Frontal cortex (tissue), 4 donors: ENCODE measurements at places on chromosomes 16 and 17. TPM values are rescaled to one million over a fixed set of nuclear protein-coding genes. Genes with fewer than 3 reads are reported as not detected.

GRCh38 chr16:68902003-68902968, 59.0 kb downstream of the TANGO6 start:
- no peak for DNase-seq

RTN4RL1 gene
- 20.4 TPM for total RNA-seq

DNA sequence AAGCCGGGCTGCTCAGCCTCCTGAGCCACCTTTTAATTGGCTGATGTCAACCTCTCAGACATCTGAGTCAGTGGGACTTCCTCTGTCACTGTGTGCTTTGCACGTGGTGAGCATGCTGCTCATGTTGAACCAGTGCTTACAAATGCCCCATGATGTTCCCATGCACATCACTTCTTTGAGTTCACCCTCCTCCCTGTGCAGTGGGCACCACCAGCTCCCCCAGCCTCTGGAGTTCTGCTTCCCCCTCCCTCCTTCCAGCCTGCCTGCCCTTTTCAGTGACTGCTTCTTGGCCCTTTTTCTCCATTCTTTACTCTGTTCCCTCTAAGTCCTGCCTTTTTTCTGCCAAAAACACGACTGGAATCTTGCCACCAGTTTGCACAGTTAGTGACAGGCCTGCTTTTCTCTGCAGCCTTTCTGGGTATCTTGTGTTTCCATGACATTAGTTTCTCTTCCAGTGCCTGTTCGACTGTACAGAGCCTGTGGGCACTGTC, 41.6 kb downstream of the USP10 start:
- peak; percentile 31 for DNase-seq

DNA sequence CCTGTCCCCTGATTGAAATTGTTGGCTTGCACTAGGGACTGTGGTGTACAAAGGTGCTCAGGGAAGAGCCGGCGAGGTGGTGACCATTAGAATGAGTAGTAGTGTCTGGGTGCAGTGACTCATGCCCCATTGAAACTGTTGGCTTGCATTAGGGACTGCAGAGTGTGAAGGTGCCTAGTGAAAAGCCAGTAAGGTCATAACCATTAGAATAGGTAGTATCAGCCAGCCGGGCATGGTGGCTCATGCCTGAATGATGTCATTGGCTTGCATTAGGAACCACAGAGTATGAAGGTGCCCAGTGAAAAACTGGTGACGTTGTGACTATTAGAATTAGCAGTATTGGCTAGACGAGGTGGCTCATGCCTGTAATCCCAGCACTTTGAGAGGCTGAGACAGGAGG, 78.9 kb downstream of the ABCC6 start:
- DNase-seq, result no peak

GRCh38 chr16:75576384-75576811, 10.2 kb downstream of the GABARAPL2 start:
- DNase-seq, result no peak

GRCh38 chr16:78503602-78504001, 404.1 kb downstream of the WWOX start:
- peak; percentile 48 for DNase-seq

DNA sequence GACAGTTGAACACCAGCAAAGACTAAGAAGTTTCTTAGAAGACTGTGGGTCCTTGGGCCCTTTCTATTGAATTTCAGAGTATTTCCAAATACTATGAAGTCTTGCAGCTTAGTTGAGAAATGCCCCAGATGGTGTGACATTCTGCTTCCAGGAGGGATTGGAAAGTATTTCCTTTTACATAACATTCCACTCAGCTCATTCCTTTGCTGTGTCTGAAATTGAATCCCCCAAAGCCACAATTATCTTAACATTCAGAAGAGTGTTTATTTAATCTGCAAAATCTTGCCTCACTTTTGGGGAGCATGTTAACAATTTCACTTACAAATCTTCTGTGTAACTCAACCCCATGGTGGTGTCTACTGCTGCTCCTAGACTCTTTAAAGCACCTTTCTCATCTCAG, 307.7 kb downstream of the WWOX start:
- DNase-seq, result no peak

DNA sequence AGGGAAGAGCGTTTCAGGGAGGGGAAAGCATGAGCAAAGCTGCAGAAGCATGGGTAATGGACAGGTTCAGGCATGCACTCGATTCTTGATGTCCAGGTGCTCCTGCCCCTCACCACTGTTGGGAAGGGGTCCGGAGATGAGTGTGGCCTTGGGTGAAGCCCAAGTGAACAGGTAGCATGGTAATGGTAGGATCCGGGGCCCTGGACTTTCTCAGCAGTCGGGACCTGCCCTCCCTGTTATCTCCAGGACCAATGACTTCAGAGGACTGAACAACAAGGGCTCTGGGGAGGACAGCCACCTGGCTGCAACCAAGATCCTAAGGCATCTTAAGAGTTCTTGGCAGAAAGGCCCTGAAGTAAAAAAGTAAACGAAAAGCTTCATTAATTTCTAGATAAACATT, 306.8 kb downstream of the CPPED1 start:
- DNase-seq, result no peak

GRCh38 chr16:87648698-87649487, 46.6 kb downstream of the JPH3 start:
- no peak for DNase-seq

GRCh38 chr17:31068291-31068690, 26.5 kb upstream of the NF1 start:
- DNase-seq, result no peak

GRCh38 chr16:1773703-1774447, 941 bp upstream of the MRPS34 start:
- no peak for DNase-seq

GRCh38 chr16:29649588-29650494, 13.2 kb upstream of the SPN start:
- no peak for DNase-seq

GRCh38 chr17:81153340-81153803, 11.9 kb upstream of the PVALEF start:
- DNase-seq, result peak; percentile 79

DNA sequence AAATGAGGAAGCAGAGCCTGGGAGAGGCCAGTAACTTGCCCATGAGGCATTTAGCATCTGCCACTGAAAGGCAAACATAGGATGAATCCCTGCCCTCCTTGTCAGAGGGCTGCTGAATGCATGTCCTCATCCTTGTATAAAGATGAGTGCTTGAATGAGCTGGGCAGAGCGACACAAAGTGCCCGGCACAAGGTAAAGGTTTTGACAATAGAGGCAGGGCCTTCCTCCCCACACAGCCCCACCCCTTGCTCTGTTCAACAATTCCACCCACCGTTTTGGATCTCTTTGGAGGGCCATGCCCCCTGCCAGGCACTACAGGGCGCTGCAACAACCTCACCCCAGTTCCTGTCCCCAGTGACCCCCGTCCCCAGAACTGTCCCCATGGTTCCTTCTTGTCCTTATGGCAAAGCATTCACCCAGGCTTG, 1.4 kb upstream of the KRT19 start:
- DNase-seq, result no peak

DNA sequence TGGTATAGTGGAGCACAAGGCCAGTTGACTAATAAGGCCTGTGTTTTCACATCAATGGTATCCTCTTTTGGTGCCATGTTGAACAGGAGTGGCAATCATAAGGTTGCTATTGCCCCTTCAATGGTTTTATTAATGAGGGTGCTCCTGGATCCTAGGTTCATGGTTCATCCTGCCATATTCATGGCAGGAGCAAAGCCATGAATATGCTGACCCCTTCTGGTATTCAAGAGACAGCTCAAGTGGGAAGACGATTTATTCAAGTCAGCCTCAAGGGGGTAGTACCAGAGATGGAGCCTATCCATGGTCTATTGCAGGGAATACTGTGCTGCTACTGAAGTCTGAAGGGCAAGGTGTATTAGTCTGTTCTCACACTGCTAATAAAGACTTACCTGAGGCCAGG, 2.6 kb downstream of the ABCA9 start:
- no peak for DNase-seq

DNA sequence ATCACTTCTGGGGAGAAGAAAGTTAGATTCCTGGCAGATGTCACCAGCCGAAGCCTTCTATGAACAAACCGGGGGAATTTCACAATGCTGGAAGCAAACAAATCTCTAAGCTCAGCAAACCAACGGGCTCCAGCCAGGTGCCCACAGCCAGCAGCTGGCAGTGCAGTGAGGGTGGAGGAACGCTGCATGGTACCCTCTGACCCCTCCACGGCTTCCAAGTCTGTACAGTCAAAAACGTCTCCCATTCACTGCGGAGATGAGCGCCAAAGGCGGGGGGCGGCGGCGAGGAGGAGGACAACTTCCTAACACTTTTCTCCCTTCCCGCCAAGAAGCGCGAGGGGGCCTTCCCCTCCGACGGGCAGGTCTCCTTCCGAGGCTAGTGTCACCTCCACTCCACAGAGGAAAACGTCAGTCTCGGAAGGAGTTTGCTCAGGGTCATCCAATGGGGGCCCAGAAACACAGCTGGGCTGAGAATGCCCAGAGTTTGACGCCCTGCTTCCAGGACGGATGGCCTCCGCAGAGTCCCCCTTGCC, 924 bp downstream of the ZNF598 start:
- no peak for DNase-seq

PRSS33 gene
- not detected for total RNA-seq

- no peak for DNase-seq
These were observed 7.3 kb downstream of the CLUH start for GRCh38 chr17:2704031-2704889.

GRCh38 chr17:6749519-6749918, 6.3 kb upstream of the XAF1 start:
- no peak for DNase-seq

RHBDL1 gene
- 2.0 TPM for total RNA-seq

SOST gene
- total RNA-seq, result not detected

SLC12A3 gene
- not detected for total RNA-seq
